ENCODE measurements at places on chromosomes 2 and 18.
A peak's percentile ranks its signal among the peaks of the same experiment; 100 is the strongest.

GRCh38 chr18:40258311-40258710 is 1696.7 kb upstream of the PIK3C3 start:
- no peak for DNase-seq

- no peak for DNase-seq
Measured at GRCh38 chr2:46569061-46569560, 89.7 kb downstream of the TMEM247 start.

- DNase-seq: no peak
Measured at GRCh38 chr18:44915661-44916060, 235.0 kb downstream of the SETBP1 start.

DNA sequence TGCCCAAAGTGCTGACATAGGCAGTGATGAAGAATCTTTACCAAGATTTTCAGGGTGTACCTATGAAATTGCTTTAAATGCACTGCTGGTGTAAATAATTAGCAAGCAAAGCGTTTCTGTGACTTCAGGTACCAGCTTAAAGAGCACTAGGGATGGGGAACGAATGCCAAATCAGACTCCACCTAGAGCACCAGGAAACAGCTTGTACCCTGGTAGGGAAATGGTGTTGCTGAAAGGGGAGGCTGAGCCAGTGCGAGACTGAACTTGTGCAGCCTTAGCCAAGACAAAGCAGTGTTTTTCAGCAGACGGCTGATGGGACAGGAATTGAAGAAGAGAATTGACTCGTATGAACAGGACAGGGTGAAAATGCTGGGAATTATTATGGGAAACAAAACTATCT is 65.6 kb downstream of the TWSG1 start:
- DNase-seq: no peak

DNA sequence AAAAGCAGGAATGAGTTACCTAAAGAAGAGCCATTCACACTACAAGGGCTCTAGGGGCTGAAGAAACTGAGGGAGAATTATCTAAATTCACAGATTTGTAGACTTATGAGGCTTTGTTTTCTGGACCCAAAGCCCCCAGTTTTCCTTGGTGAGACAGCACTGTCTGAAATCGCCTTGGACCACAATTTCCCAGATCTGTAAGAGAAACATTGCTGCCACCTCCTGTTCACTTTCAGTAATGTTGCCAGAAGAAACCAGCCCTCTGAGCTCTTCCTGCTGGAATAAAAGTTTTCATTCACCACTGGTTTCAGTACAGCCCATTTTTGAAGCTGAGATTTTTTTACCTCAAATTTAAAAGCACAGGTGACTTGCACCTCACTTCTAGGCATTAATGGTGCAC is 169.2 kb downstream of the CDH20 start:
- peak; percentile 63 for DNase-seq

GRCh38 chr2:122366969-122367645 is 611.7 kb downstream of the TSN start:
- DNase-seq: no peak

DNA sequence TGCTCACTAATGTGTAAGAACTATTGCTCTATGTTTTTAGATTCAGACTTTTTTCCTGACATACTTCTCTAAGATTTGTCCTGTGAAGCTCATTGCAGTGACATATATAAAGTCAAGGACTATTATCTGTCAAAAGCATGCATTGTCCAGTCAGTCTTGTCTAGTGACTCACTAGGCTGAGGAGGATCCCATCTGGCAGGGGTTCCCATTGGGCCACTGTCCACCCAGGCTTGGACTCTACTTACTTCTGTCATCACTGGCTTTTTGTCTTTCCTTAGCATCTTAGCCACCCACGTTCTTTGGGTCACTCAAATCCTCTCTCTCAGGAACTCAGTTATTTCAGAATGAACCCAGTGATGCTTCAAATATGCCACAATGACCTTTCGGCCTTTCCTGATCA is 132.6 kb upstream of the NABP1 start:
- no peak for DNase-seq

DNA sequence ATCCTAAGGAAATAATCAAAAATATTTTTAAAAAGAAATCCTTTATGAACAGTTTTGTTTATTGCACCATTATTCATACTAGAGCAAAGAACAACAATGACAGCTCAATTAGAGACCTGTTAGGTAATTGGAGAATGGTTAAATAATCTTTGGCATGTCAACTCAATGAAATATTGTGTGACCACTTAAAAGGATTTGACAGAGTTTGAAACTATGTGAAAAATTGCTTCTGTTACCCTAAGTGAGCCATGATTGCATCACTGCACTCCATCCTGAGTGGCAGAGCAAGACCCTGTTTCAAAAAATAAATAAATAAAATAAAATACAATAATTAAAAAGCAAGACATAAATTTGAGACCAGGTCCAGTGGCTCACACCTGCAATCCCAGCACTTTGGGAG is 66.1 kb upstream of the ATP8B1 start:
- DNase-seq: no peak

GRCh38 chr18:44840058-44840790 is 159.5 kb downstream of the SETBP1 start:
- no peak for DNase-seq

DNA sequence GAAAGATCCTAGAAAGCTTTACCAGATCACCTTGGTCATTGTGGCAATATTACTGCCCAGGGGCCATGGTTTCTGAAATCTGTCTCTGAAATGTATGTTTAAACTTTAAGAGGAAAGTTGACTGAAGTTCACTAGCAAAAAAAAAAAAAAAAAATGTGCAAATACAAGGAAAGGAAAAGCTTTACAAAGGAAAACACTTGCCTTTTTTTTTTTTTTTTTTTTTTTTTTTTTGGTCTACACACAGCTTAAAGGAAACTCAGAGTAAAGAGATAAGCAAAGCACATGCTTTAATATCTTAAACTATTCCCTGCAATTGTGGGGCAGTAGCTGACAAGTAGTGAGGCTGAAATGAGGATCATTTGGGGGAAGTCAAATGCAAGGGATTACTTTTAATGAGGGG is 174.2 kb upstream of the EPAS1 start:
- no peak for DNase-seq

DNA sequence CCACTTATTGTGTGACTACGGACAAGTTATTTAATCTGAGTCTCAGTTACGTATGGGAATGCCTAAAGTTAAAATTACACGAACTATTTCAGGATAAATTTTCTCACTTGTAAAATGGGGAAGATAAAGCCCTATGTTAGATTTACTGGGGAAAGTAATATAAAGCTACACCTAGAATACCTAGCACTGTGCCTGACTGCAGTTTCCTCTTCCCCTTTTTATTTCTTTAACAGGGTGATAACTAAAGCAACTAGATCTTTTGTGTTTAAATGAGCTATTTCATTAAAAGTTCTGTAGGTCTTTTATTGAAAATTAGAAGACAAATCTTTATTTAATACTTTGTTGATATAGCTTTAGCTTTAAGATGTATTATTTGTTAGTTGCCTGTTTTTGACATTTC is 5.0 kb downstream of the B3GNT2 start:
- no peak for DNase-seq

DNA sequence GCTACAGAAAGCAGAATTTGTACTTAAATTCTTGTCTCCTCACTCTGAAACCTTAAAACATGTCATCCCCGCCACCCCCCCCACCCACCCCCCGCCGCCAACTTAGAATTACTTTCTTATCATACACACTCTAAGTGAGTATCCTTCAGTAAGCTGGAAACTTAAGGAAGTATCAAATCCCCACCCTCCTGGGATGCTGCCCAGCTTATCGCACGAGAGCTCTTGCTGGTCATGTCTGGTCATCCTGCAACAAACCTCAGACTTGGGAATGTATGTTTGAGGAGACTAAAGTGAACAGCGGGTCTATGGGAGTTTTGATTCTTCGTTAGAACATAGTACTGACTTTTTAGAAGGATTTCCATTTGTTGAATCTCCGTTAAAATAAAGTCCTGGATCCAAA is 203.3 kb downstream of the PTGR3 start:
- no peak for DNase-seq

DNA sequence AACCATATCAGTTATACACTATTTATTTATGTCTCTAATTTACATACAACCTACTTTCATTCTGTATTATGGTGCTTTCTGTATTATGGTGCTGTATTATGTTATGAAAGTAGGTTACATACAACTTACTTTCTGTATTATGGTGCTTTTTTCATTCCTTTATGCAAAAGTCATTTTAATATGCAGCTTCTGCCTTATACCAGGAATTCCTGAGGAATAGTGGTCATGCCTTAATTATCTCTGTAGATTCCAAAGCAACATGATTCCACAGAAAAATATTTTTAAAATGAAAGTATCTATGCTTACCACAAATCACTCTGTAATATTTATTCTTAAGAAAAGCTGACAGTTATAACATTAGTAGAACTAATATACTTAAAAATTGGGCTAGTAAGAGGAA is 922.0 kb upstream of the NRXN1 start:
- DNase-seq: no peak

GRCh38 chr2:27221166-27221565 is 4.0 kb downstream of the CAD start:
- DNase-seq: no peak

DNA sequence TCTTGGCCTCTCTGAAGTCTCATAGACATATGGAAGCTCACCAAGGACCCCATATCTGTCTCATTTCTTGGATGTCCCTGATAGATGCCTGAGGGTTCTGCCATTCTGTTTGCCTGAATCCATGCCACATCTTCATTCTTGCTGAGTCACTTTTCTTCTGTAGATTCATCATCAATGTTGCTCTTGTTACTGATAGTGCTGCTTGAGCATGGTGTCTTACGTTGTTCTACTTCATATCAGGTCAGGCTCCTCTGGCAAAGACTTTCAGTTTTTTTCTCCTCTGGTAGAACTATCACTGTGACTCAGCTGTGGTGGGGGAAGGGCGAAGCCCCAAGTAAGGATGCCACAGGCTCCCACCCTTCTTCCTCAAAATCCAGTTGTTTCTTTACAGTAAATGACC is 885.2 kb downstream of the DCDC2C start:
- no peak for DNase-seq

DNA sequence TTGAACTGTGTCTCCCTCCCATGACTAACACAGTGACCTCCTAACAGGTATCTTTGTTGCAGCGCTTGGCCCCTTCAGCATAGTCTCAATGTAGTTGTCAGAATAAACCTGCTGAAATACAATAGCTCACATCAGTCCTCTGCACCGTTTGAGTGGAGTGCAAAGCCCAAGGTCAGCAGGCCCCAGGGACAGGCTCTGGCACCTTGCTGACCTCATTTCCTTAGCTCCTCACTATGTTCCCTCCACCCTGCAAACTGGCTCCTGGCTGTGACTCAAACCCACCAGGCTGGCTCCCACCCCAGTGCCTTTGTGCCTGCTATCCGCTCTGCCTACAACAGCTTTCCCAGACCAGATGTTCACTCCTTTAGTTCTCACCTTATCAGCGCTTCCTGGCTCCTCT is 146.7 kb downstream of the LRATD1 start:
- DNase-seq: no peak

GRCh38 chr2:101912545-101912944 is 79.2 kb upstream of the IL1R2 start:
- no peak for DNase-seq

DNA sequence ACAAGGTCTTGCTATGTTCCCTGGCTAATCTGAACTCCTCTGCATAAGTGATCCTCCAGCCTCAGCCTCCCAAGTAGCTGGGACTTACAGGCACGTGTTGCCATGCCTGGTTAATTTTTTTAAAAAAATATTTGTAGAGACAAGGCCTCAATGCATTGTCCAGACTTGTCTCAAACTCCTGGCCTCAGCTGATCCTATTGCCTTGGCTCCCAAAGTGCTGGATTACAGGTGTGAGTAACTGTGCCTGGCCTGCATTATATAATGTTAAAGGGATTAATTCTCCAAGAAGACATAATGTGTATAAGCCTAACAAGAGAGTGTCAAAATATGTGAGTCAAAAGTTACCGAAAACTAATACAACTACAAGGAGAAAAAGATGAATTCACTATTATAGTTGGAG is 32.2 kb downstream of the BUB1 start:
- DNase-seq: no peak

DNA sequence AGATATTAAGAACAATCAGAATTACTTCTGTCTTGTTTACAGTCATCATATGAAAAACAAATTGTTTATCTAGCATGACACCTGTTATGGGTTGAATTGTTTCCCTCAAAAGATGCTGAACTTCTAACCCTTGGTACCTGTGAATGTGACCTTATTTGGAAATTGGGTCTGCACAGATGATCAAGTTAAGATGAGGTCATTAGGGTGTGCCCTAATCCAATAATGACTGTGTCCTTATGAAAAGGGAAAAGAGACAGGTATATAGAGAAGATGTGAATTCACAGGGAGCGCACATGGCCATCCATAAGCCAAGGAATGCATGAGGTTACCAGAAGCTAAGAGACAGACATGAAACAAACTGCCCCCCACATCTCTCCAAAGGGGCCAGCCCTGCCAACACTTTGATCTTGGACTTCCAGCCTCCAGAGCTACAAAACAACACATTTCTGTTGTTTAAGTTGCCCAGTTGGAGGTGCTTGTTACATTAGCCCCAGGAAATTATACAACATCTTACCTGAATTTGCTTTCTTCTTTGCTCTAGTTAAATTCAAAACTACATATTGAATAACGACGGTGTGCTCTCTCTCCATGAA is 2.3 kb upstream of the HPCAL1 start:
- DNase-seq: no peak

DNA sequence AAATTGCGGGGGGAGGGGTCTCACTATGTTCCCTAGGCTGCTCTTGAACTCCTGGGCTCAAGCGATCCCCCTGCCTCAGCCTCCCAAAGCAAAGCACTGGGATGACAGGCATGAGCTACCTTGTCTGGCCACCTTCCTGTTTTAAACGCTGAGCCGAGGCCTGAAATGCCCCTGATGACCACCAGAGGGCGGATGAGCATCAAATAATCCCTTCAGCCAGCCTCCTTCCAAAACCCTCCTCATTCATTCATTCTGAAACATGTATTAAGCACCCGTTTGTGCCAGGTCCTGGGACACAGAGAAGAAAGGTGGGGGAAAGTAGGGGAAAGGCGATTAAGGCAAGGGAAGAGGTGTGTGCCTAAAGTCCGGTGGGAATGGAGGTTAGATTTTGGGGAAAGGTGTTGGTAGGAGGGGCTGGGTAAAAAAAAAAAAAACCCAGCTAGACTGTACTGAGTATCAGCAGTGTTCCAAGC is 30.7 kb upstream of the PTMA start:
- no peak for DNase-seq

DNA sequence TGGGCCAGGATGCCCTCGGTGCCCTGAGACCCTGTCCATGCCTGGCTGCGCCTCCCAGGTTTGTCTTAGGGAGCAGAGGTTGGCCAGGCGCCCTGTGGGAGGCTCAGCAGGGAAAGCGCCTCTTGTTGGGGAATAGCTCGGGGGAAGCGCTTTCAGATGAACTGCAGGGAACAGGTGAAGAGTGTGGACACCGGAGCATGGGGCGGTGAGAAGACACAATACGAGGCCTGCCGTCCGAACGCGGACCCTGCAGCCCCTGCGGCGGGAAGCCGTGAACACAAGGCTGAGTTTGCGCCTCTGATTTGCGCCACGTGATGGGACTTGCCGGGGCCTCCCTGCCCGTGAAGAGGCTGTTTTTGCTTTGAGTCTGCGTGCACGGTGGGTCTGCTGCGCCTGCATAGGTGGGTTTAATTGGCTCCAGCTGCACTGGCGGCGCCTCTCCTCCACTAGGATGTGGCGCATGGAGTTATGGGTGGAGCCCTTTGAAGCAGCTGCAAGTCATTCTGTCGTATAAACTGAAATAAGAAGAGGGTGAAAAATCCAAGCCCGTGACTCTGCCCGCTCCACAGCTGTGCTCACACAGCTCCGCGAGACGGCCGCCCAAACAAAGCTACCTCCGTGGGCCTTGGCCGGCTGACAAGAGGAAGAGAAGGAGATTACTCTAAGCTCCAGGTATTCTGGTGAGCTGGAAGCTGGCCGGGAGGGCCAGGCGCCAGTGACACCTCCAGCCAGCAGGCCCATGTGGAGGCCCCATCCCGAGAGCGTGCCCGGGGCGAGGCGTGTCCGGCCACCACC is 103.5 kb upstream of the CTDP1 start:
- peak; percentile 86 for DNase-seq

Data from NCI-H1417 treated with DMSO at 0.1 percent for 48 hours (cell line).